ENCODE measurements at places on chromosomes 1 and 21.

DNA sequence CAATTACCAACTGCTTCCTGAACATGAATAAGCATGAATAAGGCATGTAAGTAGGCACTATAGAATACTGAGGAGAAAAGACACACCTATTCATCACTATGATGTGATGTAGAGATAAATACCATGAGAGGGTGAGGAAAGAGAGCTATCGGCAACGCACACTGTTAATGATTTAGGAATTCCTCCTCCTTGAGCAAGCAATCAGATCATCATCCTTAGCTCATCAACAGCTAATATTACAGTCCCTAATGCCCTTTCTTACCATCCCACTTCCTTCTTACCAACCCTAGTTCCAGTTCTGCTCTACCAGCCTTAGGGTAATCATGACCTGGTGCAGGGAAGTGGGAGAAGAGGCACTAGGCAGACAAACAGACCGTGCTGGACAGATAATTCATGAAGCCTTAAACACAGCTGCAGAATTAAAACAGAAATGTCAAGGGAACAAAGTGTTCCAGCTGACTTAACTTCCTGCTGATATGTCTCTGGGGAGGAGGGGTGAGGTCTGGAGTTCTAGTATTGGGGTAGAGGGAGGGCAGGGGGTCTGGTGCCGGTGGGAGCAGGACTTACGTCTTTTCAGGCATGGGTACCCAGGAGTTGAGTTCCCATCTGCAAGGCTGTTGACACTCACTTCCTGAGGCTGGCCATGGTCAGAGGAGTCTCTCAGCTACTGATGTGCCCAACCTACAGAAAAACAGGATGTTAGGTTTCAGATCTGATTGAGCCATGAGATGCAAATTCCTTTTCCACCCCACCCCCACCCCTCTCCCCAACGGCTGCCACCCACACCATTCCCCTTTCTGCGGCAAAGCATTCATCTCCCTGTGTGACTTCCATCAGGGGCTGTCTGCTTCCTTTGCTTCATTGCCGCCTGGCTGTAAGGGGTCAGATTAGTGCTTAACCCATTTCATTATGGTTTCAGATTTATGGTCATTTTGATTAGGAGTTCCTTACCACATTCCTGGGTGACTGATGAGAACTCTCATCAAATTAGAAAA is 12.6 kb upstream of the RCSD1 start:
- DNase-seq, result no peak

DNA sequence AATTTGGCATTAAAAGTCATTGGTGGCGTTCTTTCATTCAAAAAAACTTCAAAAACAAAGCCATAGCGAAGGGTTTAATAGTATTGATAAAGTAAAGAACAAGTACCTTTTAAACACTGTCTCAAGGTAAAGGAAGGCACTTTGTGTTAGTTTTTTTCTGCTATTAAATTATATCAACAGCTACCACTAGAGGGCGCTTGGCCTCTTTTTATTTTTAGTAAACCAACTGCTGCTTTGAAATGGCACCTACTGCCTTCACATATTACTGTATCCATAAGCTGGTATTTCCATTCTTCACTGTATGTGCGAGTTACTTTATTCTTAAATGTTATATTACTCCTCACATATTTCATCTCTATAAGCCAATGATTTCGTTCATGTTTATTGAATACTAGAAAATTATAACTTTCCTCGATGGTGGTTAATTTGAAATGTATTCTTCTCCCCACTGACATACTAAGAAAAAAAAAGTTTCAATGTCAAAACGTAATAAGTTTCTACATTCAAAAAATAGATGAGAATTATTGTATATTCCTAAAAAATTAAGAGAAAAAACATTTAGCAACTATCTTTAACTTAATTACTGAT is 125.7 kb upstream of the CXADR start:
- no peak for DNase-seq

DNA sequence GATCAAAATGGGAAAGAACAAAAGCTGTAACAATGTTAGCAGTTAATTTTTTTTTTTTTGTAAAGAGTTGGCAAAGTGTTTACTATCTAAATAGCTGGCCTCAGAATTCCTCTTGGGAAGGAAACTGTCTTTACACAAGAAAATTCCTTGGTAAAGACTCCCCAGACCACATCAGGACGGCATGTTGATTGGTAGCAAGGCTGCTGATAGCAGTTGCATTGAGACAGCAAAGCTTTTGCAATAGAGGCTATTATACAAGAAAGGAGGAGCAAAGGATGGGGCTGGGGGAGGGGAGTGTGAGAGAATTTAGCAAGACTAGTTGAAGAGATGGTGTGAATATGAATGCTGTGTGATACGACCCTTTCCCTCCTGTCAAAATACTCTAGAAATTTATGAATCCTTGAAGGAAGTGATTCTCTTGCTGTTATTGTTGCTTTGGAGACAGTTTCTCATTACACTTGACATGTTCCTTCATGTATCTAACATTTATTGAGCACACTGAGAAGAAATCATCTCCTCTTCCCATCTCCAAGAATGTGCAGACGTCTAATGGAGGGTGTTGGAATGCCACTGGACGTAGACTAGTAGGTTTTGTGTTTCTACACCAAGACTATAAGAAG is 355.6 kb downstream of the SIPA1L2 start:
- DNase-seq, result no peak

GRCh38 chr1:114318961-114319360 is 165.3 kb upstream of the SYT6 start:
- DNase-seq, result no peak

DNA sequence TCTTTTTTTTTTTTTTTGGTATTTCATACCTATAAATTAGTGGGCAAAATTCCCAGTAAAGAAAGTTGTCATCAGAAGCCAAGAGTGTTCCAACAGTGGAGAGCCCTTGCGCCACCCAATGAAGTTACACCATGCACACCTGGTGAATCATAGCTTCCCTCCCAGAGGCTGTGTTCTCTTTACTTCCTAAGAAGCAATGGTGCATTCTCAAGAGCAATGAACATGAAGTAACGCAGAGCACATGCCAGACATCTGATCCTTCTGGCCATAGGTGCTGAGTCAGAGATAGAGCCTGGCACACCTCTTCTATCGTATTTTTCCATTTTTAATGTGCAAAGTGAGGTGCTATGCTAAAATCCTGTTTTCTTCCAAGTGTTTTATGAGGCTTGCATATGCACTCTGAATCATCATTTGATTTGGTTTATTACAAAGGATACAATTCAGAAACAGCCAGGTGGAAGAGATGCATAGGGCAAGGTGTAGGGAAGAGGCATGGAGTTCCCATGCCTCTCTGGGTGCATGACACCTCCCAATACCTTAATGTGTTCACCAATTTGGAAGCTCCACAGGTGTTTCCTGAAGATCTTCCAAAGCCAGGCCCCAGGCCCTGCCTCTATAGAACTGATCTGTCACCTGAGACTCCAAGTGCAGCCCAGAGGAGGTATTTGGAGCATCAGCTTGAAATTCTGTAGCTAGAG is 408.0 kb downstream of the SIPA1L2 start:
- no peak for DNase-seq

- DNase-seq, result peak; percentile 15
Measured at GRCh38 chr1:53278298-53278725, 40.0 kb upstream of the MAGOH start.

- no peak for DNase-seq
Measured at GRCh38 chr1:97507863-97508262, 413.0 kb downstream of the DPYD start.

DNA sequence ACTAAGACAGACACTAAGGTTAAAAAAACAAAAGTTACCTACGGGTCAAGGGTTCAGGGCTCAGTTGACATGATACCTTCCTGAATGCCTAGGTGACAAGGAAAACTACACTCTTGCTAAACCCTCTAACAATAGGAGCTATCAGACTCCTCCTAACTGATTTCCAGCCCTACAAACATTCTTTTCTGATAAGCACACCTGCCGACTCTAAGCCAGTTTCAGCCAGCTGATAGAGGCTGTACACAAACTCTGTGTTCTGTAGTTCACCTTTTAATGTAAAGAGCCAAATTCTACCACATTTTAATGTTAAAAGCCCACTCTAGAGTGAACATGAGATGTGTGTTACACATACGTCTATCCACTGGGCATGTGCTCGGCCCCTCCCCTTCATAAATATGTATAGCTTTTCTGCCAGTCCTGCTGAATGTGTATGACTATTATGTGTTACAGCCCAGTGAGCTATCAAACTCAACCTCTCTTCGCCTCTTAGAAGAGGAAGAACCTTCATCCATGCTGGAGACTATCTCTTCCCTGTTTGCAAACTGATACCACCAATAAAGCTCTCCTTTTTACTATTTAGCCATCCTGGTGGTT is 40.0 kb upstream of the FAM163A start:
- DNase-seq, result no peak

DNA sequence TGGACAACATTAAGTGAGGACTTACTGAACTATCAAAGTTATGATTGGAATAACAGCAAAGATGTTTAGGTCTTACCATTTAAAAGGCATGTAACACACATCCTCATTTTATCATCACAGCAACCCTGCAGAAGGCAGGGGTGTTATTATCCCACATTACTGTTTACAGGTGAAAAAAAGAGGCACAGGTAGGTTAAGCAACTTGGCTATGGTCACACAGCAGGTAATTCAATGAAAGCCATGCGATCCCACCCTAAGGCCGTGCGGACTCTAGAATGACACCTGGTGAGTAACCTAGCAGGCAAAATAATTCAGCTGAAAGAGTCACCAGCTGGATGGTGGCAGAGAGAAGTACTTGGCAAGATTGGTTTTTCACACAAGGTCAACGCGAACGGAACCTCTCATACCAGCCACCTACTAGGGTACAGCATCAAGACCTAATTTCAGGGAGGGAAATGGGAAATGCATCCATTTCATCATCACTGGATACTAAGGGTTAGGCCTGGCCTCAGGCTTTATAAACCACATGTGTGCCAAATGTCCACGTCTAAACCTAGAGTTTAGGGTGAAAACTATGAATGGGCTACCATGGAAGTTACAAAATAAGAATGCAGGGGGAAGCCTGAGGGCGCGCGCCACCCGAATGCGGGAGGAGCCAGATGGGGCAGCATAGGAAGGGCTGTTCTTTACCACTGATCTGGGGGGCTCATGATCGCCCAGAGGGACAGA is 85.3 kb downstream of the SLC66A1 start:
- no peak for DNase-seq

GRCh38 chr1:183914276-183914675 is 109.4 kb downstream of the RGL1 start:
- DNase-seq, result no peak

DNA sequence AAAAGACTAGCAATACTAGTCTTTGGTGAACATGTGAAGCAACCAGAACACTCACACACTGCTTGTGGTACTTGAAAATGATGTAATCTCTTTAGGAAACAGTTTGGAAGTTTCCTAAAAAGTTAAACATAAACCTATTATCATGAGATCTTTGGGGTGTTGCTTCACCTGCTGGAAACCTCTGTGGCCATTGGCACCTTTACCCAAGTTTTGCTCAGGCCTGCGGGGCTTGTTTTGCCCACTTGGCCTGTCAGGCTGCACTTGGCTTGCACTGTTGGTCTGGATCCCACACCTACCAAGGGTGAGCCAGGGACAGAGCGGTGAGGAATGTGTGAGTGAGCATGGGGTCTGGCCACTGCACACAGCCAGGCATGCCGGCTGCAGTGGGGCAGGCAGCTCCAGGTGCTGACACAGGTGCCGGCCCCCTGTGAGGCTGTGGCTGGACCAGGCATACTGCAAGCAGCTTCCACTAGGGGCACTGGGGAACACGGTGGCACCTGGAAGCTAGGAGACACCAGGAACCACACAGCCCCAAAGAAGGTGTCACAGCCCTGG is 14.4 kb upstream of the FNBP1L start:
- DNase-seq, result no peak

DNA sequence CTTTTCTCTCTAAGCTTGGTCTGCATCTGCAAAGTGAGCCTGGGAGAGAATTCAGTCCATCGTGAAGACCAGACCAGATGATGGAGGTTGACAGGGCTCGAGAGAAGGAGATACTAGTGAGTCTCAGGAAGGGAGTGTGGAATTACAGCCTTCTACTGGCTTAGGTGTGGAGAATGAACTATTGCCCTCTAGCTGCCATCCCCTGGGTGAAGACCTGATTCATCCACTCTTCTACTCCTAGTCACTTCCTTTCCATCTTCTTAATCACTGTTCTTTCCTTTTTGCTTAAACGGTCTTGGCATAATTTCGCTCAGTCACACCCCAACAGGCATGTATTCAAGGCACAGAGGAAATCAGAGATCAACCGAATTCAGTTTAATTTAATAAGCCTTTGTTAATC is 34.0 kb upstream of the HSD17B7 start:
- no peak for DNase-seq

GRCh38 chr1:112515311-112516009 is 6.7 kb downstream of the WNT2B start:
- no peak for DNase-seq

DNA sequence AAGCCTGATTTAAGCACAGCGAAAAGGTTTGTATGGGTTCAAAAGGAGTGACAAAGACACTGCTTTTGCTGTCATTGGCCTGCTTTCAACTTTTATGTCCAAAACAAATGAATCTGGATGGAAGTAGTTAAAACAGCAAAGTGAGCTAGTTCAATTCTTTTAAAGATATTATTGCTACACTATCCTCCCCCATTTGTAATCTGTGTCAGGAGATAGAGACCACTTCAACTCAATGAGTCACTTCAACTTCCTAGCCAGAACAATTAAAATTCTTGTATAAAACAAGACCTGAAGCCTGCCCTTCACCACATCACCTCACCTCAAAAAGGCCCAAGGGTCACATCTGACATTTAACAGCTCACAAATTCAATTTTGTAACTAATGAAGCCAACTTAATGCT is 364.1 kb upstream of the LYPLAL1 start:
- DNase-seq, result no peak

DNA sequence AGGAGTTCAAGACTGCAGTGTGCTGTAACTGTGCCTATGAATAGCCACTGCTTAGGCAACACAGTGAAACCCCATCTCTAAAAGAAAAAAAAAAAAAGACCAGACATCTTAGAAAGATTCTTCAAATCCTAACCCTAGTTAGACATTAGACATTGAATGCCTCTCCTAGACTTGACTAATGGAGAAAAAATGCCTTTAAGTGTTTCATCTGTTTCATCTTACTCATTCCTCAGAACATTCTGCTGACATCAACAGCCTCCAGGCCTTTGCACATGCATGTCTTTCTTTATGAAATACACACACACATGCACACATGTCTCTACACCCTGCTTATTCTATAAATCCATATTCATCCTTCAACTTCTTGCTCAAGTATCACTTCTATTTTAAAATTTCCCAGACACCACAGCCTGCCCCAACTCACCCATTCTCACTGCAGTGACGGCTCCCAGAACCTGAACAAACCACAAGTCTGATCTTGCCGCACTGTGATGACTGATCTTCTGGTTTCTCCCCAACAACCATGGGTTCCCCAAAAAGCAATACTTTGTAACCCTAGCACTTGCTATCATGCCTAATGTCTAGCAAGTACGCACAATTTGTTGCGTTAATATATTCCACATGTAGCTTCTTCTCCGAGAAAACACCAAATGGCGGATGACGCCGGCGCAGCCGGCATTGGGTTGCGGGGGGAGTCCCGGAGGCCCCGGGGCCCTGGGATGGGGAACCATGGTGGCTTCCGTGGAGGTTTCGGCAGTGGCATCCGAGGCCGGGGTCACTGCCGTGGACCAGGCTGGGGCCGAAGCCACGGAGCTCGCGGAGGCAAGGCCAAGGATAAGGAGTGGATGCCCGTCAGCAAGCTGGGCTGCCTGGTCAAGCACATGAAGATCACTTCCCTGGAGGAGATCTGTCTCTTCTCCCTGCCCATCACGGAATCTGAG is 37.4 kb downstream of the LRRC52 start:
- DNase-seq, result no peak

- no peak for DNase-seq
Measured at GRCh38 chr1:116391185-116391584, 18.1 kb downstream of the ATP1A1 start.

All from NK-92 treated with Interleukin-12 subunit alpha and Interleukin-12 subunit beta, amount 100 ng/mL, for 24 hours (cell line).